ENCODE measurements at places on chromosomes 12 and 14. TPM values are rescaled to one million over a fixed set of nuclear protein-coding genes. Genes with fewer than 3 reads are reported as not detected.

- DNase-seq, result no peak
Measured at GRCh38 chr12:7486512-7486911, 17.1 kb downstream of the CD163 start.

DNA sequence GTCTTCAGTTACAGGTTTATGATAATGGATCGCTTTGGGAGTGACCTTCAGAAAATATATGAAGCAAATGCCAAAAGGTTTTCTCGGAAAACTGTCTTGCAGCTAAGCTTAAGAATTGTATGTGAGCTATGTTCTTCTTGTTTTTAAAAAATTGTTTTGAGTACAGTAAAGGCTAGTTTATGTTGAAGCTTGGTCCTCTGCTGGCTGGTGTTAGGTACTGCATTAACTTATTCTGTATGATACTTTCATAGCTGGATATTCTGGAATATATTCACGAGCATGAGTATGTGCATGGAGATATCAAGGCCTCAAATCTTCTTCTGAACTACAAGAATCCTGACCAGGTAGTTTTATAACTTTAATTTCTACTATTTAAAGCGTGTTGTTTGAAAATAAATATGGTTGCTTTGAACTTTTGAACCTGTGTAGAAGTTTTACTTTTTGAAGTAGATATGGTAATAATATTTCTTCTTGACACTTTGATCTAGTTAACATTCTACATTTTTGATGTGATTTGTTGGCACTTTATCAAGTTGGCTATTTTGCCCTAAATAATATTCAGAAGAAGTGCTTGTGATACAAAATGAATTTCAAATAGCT is 55.7 kb downstream of the VRK1 start:
- peak; percentile 4 for DNase-seq

RASSF8 gene
- not detected for polyA plus RNA-seq

- no peak for DNase-seq
Measured at GRCh38 chr12:2751686-2752085, 43.1 kb upstream of the FKBP4 start.

- no peak for DNase-seq
Measured at GRCh38 chr12:49541911-49542505, 3.2 kb downstream of the KCNH3 start.

GRCh38 chr12:98646294-98647090 is 1.4 kb downstream of the APAF1 start:
- no peak for DNase-seq

DNA sequence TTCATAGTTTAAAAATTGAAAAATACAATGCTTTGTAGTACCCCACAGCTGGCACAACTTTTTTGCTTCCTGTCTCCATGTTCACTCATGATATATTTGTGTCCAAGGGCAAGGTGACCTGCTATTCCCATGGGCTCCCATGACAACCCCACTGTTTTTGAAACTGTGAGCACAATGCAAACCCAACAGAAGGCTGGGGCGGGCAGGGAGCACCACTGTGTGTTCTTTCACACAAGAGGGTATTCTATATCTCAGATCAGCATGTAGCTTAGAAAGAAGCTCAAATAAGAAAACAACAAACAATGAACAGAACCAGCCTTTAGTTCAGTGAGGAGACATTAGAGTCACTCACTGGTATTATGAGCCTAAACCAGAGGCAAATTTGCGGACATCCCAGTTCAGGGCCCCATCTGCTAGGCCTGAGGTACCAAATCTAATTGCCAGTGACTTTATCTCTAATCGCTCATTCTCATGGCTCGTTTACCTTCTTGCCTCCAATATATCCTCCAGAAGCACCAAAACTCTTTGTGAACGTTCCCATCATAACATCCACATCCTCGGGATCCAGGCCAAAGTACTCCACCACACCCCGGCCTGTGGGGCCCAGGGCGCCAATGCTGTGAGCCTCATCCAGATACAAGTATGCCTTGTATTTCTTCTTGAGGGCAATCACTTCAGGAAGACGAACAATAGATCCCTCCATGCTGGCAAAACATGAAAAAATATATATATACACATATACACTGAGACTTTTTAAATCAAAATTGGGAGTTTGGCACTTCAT is 56.4 kb upstream of the ISM2 start:
- DNase-seq, result no peak

DNA sequence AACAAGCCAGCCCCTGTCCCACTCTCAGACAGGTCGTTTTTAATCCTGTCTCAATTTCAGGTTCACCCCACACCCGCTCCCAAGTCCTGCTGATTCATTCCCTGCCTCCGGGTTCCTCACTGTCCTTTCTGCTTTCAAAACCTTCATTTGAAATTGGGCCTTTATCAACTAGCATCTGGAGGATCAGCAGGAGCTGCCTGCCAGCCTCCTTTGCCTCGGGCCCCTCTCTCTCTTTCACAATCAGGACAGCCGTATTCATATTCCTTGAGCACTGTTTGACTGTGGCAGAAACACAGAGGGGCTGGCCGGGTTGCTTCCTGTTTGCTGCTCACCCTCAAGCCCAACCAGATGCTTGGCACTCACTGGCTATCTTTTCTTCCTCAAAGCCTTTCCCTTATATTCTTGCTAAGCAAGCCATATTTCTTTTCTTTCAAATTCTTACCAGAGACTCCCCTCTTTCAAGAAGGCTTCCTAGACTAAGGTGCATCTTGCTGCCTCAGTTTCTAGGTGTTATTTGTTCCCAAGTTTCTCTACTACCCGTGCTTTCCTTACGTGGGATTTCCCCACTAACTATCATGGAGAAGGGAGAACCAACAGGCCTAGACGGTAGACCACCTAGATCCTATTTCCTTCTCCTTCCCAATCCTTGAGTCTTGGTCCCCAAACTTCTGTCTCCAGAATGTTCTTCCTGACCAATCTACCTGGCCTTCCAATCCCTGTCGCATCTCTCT is 3.0 kb downstream of the GALNT6 start:
- no peak for DNase-seq

DNA sequence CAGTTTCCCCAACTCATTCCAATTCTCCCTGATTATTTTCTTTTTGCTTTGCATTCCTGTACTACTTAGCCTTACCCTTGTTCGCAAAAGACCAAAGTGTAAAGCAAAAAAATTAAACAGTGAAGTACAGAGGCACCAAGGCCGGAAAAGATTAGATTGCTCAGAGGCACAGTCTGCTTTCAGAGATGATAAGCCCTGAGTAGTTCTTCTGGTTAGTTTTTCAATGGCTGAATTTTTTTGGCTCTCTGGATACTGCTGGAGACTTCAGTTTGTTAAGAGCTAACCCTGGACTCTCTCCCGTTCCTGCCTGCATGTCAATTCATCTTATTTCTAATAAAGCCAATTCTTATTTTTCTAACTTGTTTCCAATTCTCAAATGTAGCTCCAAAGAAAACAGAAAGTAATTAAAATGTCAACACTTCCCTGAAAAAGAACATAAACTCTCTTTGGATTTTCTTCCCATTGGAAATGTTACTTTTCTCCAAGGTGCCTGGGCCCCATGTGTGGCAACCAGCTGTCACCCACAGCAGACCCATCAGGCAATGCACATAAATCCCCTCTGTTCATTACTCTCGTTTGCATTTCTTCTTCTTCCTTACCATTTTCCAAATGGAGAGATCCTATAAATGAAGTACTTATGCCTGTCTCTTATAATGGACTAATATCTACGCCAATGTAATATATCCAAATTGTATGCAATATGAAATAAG is 142.8 kb downstream of the BTG1 start:
- no peak for DNase-seq

DEGS2 gene
- 0.22 TPM for polyA plus RNA-seq

GRCh38 chr12:22103418-22103817 is 57.4 kb downstream of the CMAS start:
- DNase-seq, result no peak

GRCh38 chr14:78424311-78424710 is 254.1 kb downstream of the NRXN3 start:
- DNase-seq, result no peak

LRP1-AS gene
- not detected for polyA plus RNA-seq

HOXC11 gene
- polyA plus RNA-seq, result not detected

KRT71 gene
- not detected for polyA plus RNA-seq

SAMD4A gene
- 0.05 TPM for polyA plus RNA-seq

Measured in GM12878 (cell line).